ENCODE measurements at places on chromosomes 12 and 14.
A peak's percentile ranks its signal among the peaks of the same experiment; 100 is the strongest.

- DNase-seq: peak; percentile 64
Measured at GRCh38 chr14:34052658-34053014, 101.8 kb upstream of the EGLN3 start.

DNA sequence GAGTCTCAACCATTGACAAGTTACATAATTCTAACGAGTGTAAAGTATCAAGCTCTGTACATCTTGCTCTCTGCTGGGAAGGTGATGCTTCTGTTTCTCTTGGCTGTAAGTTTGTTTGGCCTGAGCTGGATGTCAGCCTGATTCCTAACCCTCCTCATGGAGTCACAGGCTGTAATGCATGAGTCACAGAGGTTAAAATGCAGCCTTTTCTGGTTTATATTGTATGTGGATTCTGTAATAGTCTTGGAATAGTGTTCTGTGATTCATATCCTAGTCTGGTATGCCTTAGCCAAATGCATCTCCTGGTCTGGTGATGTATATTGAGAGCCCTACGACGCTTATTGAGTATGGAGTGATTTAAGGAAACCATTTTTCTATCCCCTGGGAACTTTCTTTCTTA is 104.5 kb upstream of the FRMD6 start:
- peak; percentile 17 for DNase-seq

- DNase-seq: no peak
Measured at GRCh38 chr12:106602076-106602475, 19.3 kb downstream of the RFX4 start.

GRCh38 chr12:113674302-113674701 is 202.6 kb upstream of the LHX5 start:
- DNase-seq: no peak

- DNase-seq: no peak
Measured at GRCh38 chr14:97578982-97579548, 781.9 kb downstream of the VRK1 start.

- no peak for DNase-seq
Measured at GRCh38 chr14:74661726-74662450, 49.9 kb upstream of the LTBP2 start.

- DNase-seq: no peak
Measured at GRCh38 chr12:2385529-2385928, 332.7 kb downstream of the CACNA1C start.

DNA sequence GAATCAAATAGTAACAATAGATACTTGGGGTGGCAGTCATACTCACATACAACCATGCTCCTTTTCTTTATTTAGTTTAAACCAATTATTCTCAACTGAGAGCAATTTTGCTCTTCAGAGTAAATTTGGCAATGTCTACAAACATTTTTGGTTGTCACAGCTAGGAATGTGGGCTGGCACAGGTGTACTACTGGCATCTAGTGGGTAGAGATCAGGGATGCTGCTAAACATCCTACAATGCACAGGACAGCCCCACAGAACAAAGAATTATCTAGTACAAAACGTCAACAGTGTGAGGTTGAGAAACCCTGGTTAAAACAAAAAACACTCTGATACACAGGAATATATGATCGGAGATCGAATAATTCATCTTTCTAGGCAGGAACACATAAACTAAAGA is 186.5 kb downstream of the NELL2 start:
- no peak for DNase-seq

DNA sequence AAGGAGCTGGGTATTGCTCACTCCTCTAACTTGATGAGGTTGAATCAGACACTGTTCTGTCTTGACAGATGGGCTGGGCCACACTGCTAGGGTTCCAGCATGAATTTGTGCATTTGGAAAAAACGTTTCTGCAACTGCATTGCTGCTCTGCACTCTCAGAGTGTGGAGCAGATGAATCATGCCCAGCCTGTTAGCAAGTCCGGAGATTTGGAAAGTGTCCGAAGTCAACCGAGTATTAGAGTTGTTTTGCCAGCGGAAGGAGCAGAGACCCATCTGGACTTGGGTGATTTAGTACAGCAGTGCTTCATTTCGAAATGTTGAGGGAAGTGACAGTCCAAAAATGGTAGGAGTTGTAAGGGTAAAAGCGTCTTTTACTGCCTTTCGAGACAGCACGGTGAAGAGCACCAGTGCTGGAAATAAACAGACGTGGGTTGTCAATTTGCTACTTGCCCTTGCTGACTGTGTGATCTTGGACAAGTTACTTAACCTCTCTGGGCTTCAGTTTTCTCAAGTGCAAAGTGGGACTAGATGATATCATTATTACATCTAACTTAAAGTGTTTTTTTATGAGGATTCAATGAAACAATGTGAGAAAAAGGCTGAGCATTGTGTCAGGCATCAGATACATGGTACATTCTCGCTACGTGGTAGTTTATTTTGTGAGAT is 139.5 kb downstream of the CHST11 start:
- no peak for DNase-seq

GRCh38 chr14:58865514-58866281 is 227.9 kb downstream of the DACT1 start:
- no peak for DNase-seq

- no peak for DNase-seq
Measured at GRCh38 chr12:65263777-65264176, 14.7 kb upstream of the MSRB3 start.

DNA sequence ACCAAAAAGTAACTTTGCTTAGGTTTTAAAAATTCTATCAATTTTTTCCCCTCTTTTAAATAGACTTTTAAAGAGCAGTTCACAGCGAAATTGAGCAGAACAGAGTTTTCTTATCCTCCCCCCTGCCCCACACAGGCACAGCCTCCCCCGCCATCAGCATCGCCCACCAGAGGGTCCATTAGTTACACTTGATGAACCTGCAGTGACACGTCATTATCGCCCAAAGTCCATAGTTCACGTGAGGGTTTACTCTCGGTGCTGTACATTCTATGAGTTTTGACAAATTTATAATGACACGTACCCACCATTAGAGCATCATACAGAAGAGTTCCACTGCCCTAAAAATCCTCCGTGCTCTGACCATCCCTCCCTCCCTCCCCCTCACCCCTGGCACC is 58.4 kb downstream of the FZD10 start:
- no peak for DNase-seq

DNA sequence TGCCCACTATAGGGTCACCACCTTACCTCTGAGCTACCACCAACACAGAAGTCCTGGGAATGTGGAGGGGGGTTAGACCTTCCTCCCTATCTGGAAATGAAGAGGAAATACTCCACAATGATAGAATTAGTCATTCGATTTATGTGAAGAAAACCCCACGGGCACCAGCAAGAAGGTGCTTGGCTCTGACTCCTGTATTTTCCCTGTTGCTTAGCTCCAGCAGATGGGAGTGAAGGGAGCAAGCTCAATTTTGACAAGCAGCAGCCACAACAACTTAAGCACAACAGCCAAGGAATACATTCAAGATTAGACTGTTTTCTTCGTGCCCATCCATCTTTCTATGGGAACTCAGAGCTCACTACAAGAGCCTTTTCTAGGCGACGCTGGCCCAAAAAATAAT is 191.7 kb downstream of the SPTSSA start:
- DNase-seq: no peak

DNA sequence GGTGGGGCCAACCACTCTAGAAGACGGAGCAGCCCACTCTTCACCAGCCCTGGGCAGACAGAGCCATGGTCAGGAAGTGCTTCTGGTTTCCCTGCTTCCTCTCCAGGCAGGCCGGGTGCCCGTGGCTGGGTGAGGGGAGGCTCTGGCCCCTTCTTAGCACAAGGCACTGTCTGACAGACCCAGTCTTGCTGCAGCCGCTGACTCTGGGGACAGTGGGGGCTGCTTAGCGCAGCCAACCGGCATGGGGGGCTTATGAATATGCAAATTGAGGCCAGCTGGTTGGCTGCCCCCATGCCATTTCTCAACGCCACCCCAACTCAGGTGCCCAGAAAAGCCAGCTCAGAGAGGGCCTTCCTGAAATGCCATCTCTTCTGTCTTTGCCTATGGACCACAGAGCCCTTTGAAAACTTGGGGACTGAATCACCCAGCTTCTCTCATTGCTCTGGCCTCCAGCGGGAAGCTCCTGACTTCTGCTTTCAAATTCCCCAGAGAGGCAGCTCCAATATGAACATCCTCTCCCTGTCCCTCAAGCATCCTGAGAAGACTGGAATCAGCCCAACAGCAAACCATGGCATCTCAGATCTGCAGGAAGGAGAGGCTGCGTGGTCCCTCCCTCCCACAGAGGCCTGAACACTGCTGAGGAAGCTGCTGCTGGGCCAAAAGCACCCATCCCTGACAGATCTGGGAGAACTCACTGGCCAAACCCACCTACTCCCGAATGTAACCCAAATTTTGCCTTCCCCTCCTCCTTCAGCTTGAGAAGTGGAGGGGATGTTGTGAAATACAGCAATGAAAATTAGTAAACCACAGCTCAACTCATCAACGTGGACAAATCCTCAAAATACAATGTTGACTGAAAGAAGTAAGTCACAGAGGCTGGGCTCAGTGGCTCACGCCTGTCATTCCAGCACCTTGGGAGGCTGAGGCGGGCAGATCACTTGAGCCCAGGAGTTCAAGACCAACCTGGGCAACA is at the start of gene PROX2:
Gene PROX2 (minus strand): TSS at position 205 of the 973 bp plus-strand sequence. CDS start 12,311 bp downstream, outside the sequence.
- DNase-seq: no peak

DNA sequence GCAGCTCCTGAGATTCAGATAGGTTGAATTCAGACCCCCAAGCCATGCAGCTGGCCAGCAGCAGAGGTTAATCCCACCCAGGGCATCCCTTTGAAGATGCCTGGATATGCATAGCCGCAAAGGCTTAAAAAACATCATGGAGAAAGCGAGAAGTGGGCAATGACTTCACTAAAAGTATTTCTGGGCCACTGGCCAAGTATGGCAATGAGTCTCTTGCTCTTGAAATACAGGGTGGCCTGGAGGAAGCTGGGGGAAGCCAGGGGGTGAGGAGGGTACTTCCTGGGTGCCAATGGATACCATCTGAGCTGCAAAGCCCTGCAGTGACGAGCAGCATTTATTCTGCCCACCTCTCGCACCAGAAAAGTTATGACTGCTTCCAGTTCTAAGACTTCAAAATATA is 539.3 kb upstream of the TBX3 start:
- no peak for DNase-seq

GRCh38 chr12:40794087-40794486 is 101.8 kb downstream of the CNTN1 start:
- DNase-seq: peak; percentile 36

GRCh38 chr12:89165703-89166102 is 186.6 kb downstream of the DUSP6 start:
- DNase-seq: no peak

DNA sequence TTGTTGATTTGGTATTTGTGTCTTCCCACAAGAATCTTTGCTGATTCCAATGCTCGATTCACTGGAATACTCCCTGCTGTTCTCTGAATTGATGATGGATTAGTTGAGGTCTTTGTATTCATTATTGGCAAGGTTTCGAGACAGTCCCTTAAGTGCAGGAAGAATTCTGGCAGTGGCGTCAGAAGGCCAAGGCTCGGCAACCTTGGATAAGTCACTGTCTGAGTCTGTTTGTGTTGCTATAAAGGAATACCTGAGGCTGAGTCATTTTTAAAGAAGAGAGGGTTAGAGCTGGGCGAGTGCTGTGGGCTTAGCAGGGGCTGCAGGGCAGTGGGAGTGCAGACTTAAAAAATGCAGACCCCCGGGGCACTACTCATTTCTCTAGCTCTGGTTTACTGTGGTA is 56.9 kb downstream of the CHST11 start:
- no peak for DNase-seq

GRCh38 chr14:104820669-104821228 is 19.8 kb downstream of the ZBTB42 start:
- DNase-seq: peak; percentile 93

- DNase-seq: no peak
Measured at GRCh38 chr12:80400571-80400991, 43.5 kb upstream of the PTPRQ start.

- no peak for DNase-seq
Measured at GRCh38 chr12:57745485-57745881, 644 bp downstream of the TSPAN31 start.

- no peak for DNase-seq
Measured at GRCh38 chr14:67536087-67536486, 3.0 kb downstream of the PLEKHH1 start.

- no peak for DNase-seq
Measured at GRCh38 chr12:113713156-113713555, 241.5 kb upstream of the LHX5 start.

DNA sequence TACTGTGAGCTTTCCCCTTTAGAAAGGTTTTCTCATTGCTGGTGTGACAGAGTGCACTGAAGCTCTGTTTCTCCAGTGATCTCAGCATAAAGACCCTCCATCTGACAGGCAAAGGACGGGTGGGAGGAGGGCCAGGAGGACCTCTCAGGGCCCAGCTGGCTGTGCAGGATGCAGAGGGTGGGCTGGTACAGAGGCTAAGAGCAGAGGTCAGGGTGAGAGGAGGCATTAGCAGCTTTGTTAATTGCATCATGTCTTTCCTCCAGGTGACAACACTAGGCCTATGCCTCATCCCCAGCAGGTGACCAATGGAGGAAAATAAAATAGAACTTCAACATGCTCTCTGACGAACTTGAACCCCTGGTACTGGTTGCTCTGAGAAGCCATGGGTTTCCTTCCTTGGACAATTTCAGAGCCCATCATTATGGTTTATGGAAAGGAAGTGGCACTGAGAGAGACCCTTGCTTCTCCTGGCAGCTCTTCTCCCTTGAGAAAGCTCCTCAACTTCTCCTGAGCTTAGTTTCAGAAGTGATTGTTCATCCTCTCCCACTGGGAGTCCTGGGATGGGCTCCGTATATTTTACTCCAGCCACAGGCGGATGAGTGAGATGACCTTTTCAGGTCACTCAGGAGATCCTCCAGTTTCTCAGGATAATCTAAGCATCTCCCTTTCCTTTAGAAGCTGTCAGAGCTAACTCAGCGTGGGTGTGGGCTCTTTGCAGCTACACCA is 45.8 kb upstream of the ATP23 start:
- no peak for DNase-seq

GRCh38 chr12:109580684-109581333 is 7.2 kb downstream of the MVK start:
- DNase-seq: no peak

GRCh38 chr12:121188227-121188626 is 21.7 kb upstream of the P2RX4 start:
- DNase-seq: no peak

DNA sequence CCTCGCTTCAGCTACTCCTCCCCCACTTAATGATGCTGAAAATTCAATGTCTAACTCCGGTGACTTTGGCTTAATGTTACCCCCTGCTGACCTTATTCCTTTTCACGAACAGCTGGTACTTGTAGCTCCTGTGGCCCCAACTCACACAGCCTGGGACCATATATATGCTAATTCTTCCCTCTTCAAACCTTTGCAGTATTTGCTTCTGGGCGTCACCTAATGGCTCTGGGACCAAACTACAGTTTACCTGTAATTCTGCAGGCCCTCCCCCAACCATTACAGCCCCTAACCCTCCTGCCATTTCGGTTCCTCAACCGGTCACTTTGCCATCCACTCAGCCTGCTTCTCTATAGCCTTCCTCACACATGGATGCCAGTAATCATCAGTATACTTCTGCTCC is 29.6 kb upstream of the C12orf75 start:
- no peak for DNase-seq

DNA sequence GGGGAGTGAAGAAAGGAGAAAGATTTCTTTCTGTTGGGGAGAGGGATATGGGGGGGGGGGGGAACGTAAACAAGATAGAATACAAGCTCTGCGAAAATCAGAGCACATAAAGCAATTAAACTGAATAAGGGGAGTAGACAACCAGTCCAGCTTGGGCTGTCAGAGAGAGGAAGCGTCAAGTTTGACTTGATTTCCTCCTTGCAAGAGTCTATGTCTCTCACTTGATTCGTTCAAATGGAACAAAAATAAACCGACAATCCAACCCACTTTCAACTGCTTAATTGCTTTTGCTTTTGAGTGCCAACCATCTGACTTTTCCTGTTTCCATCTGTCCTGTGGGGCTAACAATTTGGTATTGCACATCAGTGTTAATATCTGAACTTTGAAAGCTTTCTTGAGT is 942 bp downstream of the SYT1 start:
- DNase-seq: no peak

All from SW480 (cell line).